ENCODE measurements at places on chromosomes 3 and 15.

- no peak for DNase-seq
Measured at GRCh38 chr15:74188216-74188615, 14.4 kb downstream of the STRA6 start.

GRCh38 chr15:49901996-49902684, 216.9 kb downstream of the ATP8B4 start:
- DNase-seq = peak; percentile 34

DNA sequence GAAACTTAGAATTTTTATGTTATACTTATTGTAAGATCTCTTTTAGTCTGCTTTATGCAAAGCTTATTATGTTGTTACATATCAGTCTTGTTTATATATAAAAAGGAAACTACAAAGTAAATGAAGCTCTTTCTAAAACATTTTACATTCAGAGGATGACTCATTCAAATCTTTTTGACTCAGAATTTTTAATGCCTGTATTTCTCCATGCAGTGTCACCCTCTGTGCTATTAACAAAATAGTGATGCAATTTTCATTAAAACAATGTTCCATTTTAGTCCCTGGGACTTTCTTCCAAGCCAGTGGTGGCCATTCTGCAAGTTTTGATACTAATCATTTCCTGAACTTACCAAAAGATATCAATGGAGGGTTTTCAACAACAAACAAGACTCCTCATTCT, 216.1 kb downstream of the NAALADL2 start:
- DNase-seq = no peak

DNA sequence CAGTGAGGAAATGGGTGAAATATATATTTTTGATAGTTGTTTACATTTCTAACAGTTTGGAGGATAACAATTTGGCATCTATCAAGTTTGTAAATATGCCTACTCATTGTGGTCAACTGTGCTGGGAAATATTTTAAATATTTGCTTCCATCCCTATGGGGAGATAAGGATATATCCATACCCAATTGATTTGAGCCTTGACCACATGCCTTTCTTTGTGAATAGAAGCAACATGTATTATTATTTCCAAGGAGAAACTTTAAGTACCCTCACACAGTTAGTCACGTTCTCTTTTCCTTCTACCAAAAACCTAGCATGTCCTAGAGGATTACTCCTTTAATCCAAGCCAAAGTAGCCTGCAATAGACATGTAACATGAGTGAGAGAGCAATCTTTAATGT, 245.4 kb upstream of the CBLB start:
- DNase-seq = peak; percentile 34

- no peak for DNase-seq
Measured at GRCh38 chr3:191283400-191283799, 45.8 kb upstream of the CCDC50 start.

DNA sequence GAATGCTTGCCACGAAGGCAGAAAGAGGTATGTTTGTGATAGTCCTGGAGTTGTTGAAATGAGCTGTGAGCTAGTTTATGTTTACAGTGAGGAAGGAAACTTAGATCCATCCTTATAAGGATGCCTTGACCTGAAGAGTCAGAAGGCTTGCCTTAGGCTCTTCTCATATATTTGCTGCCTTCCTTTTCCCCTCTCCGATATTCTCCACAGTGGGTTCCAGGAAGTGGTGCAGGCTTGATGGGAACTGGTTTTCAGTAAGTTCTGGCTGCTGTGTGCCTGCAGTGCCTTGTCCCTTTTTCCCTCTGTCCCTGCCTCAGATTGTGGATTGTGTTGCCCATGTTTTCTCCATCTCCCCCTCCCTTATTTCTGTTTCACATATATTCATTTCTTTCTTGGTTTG, 287.3 kb upstream of the UBE2E1 start:
- DNase-seq = no peak

All from brain microvascular endothelial cell (primary cell).